Effector memory CD8-positive, alpha-beta T cell (primary cell): ENCODE measurements at places on chromosomes 2 and 18.

DNA sequence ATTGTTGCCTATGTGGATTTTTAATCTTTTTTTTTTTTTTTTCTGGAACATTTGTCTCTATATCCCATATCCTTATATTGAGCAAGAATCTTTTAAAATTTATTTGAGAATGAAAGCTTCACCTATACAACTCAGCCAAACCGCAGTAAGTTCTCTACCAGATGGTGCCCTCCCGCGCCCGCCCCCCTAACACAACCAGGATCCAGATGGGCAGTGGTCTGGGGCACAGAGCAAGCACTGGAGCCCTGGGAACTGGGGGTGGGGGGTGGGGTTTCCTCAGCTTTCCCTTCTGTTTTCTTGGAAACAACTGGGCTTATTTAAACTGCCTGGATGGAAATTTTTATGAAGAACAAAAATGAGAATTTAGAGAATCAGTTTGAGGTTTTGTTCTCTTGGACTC, 74.6 kb downstream of the ACAA2 start:
- no peak for DNase-seq

DNA sequence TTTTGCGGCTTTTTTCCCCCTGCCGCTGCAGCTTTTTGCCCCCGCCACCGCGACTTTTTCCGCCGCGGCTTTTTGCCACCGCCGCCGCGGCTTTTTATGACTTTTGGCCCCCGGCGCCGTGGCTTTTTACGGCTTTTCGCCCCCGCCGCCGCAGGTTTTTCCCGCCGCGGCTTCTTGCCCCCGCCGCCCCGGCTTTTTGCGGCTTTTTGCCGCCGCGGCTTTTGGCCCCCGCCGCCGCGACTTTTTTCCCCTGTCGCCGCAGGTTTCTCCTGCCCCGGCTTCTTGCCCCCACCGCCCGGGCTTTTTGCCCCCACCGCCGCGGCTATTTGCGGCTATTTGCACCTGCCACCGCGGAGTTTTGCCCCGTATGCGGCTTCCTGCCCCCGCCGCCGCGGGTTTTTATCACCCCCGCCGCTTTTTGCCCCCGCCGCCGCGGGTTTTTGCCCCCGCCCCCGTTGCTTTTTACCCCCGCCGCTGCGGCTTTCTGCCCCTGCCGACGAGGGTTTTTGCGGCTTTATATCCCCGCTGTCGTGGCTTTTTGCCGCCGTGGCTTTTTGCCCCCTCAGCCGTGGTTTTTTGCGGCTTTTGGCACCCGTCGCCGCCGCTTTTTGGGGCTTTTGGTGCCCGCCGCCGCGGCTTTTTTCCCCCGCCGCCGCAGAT, 2750.9 kb downstream of the RPIA start:
- DNase-seq, result no peak

DNA sequence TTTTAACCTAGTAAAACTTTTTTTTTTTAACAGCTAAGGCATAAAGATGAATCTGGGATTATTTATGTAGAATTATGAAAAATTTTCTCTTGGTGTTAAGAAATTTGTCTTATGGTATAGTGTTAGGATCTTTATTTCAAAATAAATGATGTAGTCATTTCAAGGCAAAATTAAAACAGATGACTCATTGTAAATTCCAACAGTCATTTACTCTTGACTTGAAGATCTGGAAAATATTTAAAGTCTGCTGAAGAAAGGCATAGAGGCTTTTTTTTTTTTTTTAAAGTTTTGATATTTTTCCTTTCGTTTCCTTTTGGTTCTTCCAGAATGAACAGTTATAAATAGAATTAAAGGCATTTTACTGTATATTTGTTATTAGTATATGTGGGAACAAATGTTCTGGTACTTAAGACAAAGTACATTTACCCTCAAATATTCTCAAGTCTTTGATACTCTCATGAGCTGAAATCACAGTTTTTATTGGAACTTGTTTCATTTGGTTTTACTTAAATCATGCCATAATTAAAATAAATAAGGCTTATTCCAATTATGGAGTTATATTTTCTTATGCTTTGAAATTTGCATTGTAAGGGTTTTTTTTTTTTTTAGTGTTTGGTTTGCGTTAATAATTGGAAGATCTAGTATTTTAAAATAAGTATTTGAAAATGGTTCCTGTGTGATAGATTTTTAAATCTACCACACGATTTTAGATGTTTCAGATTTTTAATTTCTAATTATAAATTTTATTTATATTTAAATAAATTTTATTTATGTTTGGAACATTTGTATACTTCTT, 29.9 kb downstream of the GLS start:
- DNase-seq, result no peak

- no peak for DNase-seq
Measured at GRCh38 chr2:139518321-139518720, 738.1 kb upstream of the NXPH2 start.

GRCh38 chr2:240435457-240435947, at the start of gene GPC1:
Gene GPC1 (plus strand): TSS chr2:240435663. CDS start chr2:240435919, 256 bp downstream.
- no peak for DNase-seq

DNA sequence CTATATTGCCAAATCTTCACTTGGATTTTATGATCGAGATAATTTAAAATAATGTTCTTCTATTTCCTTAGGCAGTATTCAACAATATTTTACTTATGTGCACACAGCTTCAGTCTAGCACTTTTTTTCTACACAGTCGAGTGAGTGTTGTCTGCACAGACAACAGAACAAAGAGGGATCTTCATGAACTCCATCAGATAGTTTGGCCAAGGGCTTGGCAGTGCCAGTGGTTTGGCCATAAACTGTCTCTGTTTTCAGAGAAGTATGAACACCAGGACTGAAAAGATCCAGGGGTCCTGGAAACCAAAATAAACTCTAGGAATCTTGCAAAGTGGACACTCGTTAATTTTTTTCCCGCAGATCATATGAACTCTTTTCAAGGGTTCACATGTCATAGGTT, 547.3 kb downstream of the PLCL1 start:
- DNase-seq, result no peak

DNA sequence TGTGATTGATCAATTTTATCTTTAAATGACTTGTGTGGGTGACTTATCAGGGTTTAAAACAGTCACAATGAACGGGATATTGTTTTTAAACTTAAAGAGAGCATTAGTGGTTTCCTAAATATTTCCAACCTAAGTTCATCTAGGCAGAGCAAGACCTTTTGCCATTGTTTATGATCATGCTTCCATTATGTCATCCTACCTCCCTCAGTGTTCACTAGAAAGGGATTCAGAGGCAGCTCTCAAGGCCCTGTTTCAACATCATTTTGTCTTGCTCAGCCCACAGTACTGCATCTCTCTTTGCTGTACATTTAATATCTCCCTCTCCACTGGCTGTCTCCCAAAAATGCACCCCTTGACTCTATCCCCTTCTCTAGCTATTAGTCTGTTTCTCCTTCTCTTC, 21.5 kb upstream of the PELI1 start:
- no peak for DNase-seq

GRCh38 chr2:74071426-74071825, 76.3 kb downstream of the BOLA3 start:
- DNase-seq, result no peak

- DNase-seq, result no peak
Measured at GRCh38 chr2:134790487-134790886, 47.9 kb upstream of the ACMSD start.

DNA sequence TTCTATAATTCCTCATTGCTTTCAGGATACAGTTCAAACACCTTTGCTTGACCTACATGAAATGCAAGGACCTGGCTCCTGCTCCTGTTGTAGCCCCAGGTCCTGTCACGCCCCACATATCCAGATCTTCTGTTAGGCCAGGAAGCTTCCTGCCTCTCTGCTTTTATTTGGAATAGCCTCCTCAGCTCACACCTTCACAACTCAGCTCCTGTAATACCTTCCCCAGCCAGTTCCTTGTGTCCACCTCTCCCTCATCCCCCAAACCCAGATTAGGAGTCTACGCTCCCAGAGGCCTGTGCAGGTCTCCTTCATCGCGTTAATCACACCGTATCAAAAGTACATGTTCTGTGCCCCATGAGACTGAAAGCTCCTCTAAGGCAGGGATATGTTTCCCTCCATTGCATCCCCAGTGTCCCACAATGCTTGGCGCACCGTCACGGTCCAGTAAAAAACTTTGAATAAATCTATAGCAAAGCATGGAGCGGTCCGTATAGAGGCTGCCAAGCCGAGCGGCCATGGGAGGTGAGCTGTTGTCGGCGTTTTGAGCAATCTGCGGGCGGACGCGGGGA, 371 bp downstream of the MDH1B start:
- no peak for DNase-seq

GRCh38 chr2:9613291-9613690, 17.5 kb downstream of the YWHAQ start:
- DNase-seq, result no peak

DNA sequence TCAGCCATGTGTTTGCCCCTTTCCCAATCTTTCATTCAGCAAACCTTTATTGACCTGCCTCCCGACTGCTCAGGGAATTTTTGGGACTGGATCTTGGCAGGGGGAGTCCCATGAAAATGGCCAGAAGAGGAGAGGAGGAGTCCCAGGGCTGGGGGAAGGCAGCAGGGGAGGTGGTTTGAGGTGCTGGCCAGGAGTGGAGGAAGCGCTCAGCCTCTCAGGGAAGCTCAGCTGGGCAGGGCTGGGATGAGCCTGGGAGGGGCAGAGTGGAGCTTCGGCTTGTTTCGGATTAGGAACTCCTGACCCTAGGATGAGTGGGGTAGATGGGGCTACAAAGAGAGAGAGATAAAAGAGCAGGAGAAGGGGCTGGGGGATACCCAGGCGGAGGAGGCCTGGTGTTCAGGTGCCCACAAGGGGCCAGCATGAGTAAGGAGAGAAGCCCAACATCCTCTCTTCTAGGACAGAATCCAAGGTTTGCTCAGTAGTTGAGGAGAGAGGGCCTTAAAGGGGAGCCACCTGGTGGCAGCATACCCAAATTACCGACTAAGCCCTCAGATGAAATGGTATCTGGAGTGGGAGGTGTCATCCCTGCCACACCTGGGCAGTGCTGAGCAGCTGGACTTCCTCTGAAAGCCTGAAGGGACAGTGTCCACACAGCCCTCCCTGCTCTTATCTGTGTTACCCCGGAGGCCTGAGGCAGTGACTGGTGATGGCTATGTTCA, 91.1 kb downstream of the INHBB start:
- no peak for DNase-seq

DNA sequence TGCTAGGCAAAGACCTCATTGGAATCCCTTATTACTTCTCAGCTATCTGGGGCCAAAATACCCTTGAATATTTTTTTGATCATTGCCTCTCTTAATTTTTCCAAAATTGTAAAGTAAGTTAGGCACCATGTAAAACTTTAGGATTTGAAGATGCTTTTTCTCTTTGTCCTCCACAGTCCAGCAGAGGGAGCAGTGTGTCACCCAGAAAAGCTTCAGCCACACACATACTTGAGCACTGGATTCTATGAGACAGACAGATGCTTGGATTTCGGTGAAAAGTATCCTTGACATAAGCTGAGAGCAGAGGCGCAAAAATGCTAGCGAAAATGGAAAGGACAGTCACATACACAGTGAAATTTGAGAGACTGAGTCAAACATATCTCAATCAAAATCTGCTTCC, 74.7 kb upstream of the KCNJ3 start:
- no peak for DNase-seq

- no peak for DNase-seq
Measured at GRCh38 chr2:222780051-222780450, 80.8 kb upstream of the ACSL3 start.

GRCh38 chr2:151975460-151976414, 123.1 kb downstream of the CACNB4 start:
- DNase-seq, result no peak

- DNase-seq, result no peak
Measured at GRCh38 chr18:50793641-50794565, 25.9 kb downstream of the MRO start.

DNA sequence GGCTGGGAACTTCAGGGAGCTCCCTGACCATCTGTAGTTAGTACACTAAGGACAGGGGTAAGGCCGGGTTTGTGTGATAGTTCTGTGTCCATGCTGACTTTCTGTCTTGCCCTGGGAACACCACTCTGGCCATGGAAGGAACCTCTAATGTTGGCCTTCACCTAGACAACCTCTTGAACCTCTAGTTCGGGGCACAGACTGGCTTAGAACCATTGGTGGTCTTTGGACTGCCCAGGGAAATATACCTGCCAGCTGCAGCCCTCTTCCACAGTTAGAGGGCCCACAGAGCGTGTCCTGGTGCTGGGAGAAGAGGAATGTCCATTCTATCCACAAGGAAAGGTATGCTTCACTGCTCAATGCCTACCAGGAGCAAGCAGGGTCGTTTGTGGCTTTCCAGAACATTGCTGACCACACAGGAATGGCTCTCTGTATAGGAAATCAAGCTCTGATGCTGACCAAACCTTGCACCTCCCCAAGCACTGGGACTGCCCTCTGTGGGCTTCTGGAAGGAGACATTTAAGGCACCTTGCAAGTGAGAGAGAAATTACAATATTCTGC, 318.8 kb upstream of the EPAS1 start:
- DNase-seq, result no peak

- no peak for DNase-seq
Measured at GRCh38 chr2:196413821-196414274, 225.7 kb upstream of the CCDC150 start.

DNA sequence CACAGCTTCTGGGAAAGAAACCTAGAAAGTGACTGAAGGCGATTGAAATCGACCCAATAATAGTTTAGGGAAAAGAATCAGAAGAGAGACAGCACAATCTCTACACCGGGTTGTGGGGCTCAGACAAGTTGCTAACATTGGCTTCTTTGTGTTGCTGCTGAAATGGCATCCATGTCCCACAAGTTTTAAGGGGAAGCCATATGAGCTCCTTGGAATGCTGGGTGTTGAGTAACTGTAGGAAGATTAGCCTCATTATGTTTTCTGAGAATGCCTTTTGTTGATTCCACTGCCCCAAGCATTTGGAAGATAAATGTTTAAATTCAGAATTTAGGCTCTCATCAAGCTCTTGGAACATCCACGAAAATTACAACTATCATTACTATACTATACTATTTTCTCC, 73.4 kb upstream of the NEUROD1 start:
- no peak for DNase-seq

DNA sequence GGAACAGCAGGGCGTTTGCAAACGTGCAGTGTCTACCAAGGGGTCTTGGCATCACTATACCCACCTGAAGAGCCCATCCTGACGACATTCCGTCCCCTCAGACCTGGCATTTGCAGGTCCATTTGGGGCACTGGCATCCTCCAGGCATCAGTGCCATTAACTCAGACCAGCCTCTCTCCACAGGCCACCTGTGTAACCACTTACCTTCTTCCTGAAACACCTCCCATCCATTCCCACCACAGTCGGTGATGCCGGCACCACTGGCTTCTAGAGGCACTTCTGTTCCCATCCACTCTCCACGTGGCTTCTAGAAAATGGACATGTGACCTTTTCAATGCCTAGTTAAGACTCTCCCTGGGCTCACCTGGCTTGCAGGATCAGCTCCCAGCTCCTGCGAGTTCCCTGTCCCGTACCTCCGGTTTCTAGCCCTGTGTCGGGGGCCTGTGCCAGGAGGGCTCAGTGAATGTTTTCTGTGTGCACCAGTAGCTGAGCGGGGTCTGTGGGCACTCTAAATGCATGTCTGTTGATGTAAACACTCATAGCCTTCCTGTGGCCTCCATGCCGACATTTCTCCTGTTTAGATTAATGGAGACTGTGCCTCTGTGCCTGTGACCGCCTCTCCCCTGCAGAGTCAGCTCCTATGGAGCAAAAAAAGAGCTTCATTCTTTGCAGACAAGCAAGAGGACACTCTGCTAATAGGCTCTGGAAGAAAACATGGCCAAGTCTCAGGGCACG, 458.0 kb upstream of the HS6ST1 start:
- no peak for DNase-seq
